ENCODE measurements at places on chromosomes 16 and 17.

GRCh38 chr17:79779084-79779529 is 1.2 kb downstream of the CBX2 start:
- no peaks in the 10 kb centered on the region for H3K36me3 ChIP-seq
- H3K4me1 ChIP-seq = no peaks in the 10 kb centered on the region
- peak overlapping the region; percentile 57 for H3K4me3 ChIP-seq
- H3K27me3 ChIP-seq = no peaks in the 10 kb centered on the region
- no peak overlapping the region for H3K27ac ChIP-seq

DNA sequence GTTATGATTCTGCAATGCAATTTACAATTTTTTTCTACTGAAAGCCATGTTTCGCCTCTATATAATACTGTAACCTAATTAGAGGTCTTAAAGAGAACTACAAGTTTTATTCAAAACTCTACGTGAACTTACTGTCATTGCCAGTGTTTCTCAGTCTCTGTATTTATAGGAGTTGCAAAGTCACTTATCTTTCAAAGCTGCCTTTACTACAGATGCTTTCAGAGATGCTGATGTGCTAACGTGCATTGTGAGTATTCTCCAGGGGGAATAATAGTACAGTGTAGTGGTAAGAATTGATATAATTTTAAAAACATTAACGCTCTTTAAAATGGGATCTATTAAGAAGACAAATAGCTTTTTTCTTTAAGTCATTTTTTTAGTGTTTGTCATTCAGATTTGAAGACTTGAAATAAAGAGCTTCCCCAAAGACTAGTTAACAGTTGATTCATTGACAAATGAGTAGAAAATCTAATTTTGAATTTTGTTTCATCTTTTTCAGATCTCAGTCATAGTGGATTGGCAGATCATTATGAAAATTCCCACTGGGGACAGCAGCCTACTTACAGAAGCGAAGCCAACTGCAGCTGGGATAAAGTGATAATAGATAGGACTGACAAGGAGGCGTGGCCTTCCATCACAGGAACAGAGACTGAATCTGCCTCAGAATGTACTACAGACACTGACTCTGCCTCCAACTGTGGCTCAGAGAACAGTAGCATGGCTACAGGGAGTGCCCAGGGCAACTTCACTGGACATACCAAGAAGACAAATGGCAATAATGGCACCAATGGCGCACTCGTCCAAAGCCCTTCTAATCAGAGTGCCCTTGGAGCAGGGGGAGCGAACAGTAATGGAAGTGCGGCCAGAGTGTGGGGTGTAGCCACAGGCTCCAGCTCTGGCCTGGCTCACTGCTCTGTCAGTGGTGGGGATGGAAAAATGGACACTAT is 79.9 kb downstream of the TMC6 start:
- no peaks in the 10 kb centered on the region for H3K36me3 ChIP-seq
- no peak overlapping the region for H3K27ac ChIP-seq
- H3K4me1 ChIP-seq = no peaks in the 10 kb centered on the region
- H3K4me3 ChIP-seq = no peak overlapping the region
- no peaks in the 10 kb centered on the region for H3K27me3 ChIP-seq

DNA sequence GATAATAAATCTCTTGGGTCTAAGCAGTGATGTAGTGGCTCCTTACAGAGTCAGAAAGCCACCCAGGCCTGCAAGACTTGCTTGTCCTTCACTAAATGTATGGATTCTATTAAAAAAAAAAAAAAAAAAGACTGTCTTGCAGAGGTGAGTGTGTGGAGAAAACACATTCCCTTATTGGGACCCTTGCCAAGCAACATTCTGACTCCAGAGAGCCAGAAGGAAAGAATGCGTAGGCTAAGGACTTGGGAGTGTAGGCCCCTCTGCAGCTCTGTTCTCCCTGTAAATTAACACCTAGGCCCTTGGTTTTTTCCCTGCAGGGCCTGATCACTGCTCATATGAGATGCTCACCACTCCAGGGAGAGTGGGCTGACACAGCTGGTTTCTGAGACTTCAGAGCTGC is 17.8 kb downstream of the SCPEP1 start:
- H3K27ac ChIP-seq = no peak overlapping the region
- no peak overlapping the region for H3K4me3 ChIP-seq
- no peak for DNase-seq
- H3K36me3 ChIP-seq = no peaks in the 10 kb centered on the region
- H3K27me3 ChIP-seq = no peaks in the 10 kb centered on the region

DNA sequence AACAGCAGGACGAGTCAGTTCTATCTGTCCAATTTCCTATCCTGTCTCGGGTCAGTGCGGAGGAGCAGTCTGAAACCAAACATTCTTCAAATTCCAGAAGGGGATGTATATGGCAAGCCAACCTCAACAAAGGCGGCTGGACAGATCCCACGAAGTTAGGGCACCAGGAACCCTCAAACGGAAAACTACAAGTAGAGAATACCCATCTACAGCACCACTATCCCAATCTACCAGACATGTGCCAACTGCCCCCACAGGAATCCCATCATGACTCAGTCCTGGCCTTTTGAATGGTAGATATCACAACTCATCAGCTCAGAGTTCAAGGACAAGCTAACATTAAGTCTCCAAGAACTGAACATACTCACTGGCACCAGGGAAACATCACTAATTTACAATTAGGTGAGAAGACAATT is 2.3 kb downstream of the NAT9 start:
- H3K27me3 ChIP-seq = no peaks in the 10 kb centered on the region
- H3K4me3 ChIP-seq = no peak overlapping the region
- no peak overlapping the region for H3K27ac ChIP-seq
- no peaks in the 10 kb centered on the region for H3K36me3 ChIP-seq

- H3K27ac ChIP-seq = peak within 1 kb of the TSS; percentile 31
- H3K4me3 ChIP-seq = peak within 1 kb of the TSS; percentile 64
- no peaks in the 10 kb centered on the region for H3K36me3 ChIP-seq
- no peaks in the 10 kb centered on the region for H3K27me3 ChIP-seq
Observed at GRCh38 chr17:63699638-63700527, at the start of gene LIMD2. Gene LIMD2, minus strand, starts transcription at chr17:63700125. Its CDS starts 827 bp downstream, at chr17:63699298.

- DNase-seq = no peak
- no peaks in the 10 kb centered on the region for H3K27me3 ChIP-seq
- no peak overlapping the region for H3K27ac ChIP-seq
- no peak overlapping the region for H3K4me3 ChIP-seq
Observed at GRCh38 chr17:47802341-47803022, 19.1 kb downstream of the OSBPL7 start.
